ENCODE measurements at places on chromosomes 12 and 14.

DNA sequence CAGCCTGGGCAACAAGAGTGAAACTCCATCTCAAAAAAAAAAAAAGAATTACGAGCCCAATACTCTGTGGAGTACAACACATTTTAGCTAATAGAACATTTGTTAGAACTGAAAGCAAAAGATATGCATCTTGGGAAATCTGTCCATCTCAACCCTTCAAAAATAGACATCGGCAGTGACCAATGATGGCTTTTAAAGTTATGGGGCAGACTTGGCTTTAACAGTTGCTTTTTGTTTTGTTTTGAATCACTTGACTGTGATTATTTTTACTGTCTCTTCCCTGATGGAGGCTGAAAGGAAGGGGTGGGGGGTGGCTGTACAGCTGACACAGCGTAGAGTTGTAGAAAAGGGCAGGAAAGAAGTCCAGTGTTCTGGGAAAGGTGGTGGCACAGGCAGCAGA, 2.2 kb downstream of the FKBP11 start:
- no peak for DNase-seq

- DNase-seq: no peak
These were observed 108.6 kb downstream of the VRK1 start for GRCh38 chr14:96905825-96906224.

DNA sequence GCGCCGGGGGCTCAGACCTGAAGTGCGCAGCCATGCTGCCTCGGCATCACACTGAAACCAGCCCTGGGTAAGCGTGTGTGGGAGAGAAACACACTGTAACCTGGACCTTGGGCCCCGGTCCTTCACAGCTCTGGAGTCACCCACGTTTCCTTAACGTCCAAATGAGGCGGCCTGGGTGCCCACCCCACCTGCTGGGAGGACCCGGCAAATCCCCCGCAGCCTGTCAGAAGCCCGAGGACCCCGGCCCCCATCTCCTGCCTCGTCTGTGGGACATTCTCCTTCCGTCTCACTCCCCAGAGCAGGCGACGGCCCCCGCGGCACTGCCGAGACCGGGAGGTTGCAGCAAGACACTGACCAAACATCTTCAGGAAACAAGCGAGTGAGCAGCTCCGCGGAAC, 66.5 kb upstream of the GALNT9 start:
- no peak for DNase-seq

GRCh38 chr14:62118461-62118860, 356.2 kb downstream of the SNAPC1 start:
- no peak for DNase-seq

DNA sequence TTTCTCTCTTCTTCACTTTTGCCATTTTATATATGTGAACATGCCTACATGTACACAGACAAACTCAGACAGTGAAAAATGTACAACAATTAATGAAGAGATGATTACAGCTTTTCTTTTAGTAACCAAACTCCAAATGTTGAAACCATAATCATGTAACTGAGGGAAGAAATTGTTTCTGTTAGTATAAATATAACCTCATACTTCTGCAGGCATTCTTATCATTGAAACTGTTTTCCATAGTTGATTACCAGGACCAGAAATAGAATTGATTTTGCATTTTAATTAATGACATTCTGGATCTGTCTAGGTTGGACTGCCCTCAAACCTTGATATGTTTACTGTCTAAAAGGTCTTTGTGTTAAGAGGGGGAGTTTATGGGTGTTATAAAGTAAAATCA, 3.2 kb downstream of the ANO4 start:
- no peak for DNase-seq

DNA sequence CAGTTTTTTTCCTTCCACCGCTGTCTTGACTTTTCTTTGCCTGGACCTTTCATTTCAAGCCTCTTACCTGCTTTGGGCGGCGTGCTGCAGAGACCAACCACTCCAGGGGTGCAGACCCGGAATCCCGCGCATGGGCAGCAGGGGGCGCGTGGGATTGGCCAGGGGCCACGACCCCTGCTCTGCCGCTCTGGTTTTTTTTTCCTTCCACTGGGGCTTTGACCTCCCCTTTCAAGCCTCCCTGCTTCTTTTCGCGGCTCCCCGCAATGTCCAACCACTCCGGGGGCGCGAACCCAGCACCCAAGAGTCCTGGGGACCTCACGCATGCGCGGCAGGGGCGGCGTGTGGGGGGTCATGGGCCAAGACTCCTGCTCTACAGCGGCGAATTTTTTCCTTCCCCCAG, 325.1 kb downstream of the ALG10 start:
- DNase-seq: no peak

- DNase-seq: no peak
These were observed 41.2 kb downstream of the SLC38A1 start for GRCh38 chr12:46227616-46228015.

GRCh38 chr12:8033153-8034044, 883 bp downstream of the FOXJ2 start:
- DNase-seq: peak; percentile 85

DNA sequence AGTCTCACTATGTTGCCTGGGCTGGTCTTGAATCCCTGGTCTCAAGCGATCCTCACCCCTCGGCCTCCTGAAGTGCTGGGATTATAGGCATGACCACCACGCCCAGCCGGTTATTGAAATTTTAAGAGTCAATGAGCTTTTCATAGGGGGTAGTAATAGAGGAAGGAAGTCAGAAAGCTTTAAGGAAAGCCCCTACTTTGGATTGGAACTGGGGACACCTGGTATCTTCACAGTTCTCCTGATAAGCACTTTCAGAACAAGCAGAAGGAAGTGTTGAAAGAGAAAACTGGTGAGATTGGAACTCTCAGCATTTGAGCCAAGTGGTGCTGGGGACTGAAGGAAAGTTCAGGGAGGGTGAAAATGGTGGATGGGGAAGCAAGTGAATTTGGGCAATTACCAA, 5.1 kb downstream of the SLC4A8 start:
- DNase-seq: no peak

DNA sequence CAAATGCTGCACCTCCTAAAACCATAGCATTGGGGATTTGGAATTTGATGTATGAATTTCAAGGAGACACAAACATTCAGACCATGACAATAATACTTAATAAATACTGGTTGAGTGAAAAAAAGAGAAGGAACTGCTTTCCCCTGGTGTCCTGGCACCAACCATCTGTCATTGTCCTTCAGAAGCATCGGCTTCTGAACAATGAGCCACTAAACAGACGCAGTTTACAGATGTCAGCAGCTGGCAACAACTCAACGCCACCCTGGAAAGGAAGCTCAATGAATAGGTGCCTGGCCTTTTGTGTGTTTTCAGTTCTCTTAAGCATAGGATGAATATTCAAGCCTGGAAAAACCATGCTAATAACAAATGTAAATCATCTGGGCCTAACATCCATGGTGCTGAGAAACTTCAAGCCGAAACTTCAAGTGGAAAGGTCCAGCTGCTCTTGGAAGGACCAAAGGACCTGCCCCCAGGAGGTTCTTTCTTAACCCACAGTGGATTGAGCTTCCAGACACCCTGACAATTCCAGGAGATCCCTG, 101.3 kb downstream of the WIF1 start:
- no peak for DNase-seq

- DNase-seq: no peak
These were observed 56.1 kb upstream of the YARS2 start for GRCh38 chr12:32811686-32812392.

DNA sequence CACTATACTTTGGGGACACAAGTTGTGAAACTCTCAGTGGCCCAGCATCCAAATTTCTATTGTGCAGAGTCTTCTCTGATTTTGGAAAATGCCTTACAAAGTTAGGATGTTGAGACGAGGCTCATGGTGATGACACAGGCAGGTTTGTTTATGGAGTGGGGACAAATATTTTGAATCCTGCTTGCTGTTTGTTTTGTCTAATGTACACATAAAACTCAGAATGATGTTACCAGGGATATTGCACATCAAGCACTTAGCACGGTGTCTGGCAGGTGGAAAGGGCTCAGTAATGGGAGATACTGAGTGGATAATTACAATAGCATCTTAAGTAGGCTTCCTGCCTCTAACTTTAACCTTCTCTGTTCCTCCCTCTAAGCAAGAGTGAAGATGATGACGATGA, 628.9 kb upstream of the TBX3 start:
- DNase-seq: no peak
